ENCODE measurements at places on chromosomes 4 and X. TPM values are rescaled to one million over a fixed set of nuclear protein-coding genes. Genes with fewer than 3 reads are reported as not detected.

- no peak for DNase-seq
Measured at GRCh38 chr4:110372485-110372884, 103.5 kb upstream of the ENPEP start.

The HMGN5 gene
- total RNA-seq, result 2.5 TPM

DNA sequence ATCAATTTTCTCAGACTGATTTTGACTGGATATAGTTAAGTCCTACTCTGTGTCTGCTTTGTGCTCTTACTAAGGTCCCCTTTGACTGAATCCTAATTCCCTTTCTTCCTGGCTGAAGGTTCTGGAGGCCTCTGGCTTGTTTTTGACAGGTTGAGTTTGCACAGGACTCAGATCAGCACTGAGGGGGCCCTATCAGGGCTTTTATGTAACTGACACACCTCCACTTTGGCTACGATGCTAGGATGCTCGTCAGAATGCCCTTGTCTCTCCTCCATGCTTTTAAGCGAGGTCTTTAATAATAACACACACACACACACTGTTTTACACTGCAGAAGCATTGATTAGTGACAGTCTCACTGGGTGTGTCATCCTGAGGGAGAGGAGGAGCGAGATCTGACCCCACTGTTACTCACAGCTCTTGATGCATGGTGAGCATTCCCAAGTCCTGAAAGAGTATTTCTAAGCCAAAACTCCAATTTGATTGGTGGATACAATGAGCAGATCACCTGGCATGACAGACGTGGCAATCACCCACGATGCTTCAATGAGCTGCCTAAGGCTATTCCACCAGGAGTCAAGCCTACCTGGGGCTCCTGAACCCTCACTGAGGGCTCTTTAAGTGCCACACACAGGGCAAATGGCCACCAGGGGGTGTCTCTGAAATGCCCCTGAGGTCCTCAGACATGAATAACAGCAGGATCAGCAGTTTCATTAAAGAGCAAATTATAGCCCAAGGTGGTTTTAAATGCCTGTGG is 130.4 kb upstream of the CPEB2 start:
- DNase-seq, result no peak

- DNase-seq, result no peak
Measured at GRCh38 chr4:158836002-158836369, 67.2 kb downstream of the FNIP2 start.

- no peak for DNase-seq
Measured at GRCh38 chrX:107726816-107727534, 48.6 kb downstream of the TSC22D3 start.
